NCI-H1092 (cell line): ENCODE measurements at places on chromosomes 13 and 19.
A peak's percentile ranks its signal among the peaks of the same experiment; 100 is the strongest.

GRCh38 chr13:23758798-23759527 lies 130.2 kb downstream of the MIPEP start:
- DNase-seq: no peak

GRCh38 chr19:12052091-12052496 lies 667 bp downstream of the ZNF878 start:
- no peak for DNase-seq

GRCh38 chr13:72104656-72105180 lies 237.7 kb upstream of the DACH1 start:
- DNase-seq: no peak

GRCh38 chr13:74077792-74078191 lies 56.4 kb downstream of the KLF12 start:
- no peak for DNase-seq

DNA sequence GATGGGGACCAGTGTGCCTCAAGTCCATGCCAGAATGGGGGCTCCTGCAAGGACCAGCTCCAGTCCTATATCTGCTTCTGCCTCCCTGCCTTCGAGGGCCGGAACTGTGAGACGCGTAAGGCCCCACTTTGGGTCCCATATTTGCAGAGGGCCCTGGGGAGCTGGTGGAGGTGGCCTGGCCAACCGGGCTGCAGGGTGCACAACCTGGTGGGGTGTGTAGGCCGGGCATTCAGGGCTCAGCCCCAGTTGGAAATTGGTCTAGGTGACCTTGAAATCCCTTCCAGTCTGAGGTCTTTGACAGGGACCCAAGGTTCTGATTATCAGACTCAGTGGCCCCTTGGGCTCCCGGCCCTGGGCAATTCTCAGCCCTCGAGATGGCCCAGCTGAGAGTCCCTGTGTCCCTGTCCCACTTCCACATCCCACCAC lies 8.3 kb downstream of the F7 start:
- no peak for DNase-seq

DNA sequence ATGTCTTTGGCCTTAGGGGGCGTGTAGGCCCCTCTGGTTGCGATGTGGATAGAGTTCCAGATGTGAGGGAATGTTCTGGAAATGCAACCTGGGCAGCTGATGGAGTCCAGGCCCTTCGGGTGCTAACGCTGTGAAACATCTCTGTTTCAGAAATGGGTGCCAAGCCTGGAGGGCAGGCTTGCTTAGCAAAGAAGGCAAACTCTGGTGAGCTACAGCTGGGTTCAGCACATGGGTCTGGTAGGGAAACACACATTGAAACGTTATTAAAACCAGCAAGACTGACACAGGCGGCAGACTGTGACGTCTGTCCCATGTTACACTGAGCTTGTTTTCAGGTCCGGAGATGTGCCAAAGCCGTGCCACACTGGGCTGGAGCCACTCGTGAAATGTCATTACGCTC lies 8.6 kb upstream of the CDC16 start:
- no peak for DNase-seq

GRCh38 chr13:46197299-46198048 lies 14.3 kb upstream of the LRRC63 start:
- DNase-seq: no peak

DNA sequence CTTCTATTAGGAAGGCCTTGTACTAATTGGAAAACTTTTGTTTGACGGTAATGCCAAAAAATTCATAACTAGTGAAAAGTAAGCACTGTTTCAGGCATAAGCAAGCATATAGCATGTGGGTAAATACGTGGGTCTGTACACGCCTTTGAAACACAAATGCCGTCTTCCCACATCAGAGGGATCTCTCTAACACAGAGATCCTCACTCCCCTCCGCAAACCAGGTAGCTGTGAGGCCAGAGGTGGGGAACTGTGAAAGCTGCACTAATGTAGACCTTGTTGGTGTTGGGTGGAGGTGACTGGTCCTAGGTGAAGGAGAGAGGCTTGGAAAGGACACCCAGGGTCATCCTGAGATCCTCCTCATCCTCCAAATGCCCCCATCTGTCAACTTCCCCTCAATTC lies 16.0 kb upstream of the POU2F2 start:
- DNase-seq: no peak

- DNase-seq: no peak
Measured at GRCh38 chr13:44905556-44905955, 83.7 kb downstream of the NUFIP1 start.

DNA sequence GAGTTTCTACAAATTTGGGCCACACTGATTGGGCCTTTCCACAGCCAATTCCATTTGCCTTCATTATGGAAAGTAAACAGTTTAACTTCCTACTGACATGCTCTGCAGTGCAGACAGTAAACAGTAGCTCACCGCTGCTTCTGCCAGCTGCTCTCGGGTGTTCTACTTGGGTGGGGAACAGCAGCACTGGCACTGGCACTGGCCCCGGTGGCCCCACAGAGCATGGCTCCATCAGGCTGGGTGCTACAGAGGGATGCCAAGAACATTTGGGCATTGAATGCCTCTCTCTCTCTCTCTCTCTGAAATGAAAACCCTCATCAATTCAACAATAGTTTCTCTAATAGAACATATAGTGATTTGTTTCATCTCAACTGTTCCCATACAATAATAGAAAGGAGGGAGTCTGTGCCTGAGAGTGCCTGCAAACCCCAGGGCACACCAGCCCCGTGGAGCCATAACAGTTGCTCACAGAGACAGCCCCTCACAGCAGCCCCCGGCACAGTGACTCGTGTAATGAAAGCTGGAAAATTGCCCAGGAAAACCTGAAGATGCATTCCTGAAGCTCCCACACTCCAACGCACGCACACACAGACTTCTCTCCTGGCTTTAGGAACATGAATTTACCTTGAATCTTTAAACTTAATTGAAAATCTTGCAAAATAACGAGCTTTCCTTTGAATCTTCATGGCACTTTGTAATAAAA lies 38.2 kb upstream of the GJB6 start:
- DNase-seq: no peak

GRCh38 chr13:34826432-34826831 lies 115.6 kb upstream of the NBEA start:
- DNase-seq: no peak

- DNase-seq: no peak
Measured at GRCh38 chr13:21326155-21327031, 132.7 kb downstream of the ZDHHC20 start.

GRCh38 chr13:41313659-41314197 lies 2.7 kb downstream of the NAA16 start:
- no peak for DNase-seq

DNA sequence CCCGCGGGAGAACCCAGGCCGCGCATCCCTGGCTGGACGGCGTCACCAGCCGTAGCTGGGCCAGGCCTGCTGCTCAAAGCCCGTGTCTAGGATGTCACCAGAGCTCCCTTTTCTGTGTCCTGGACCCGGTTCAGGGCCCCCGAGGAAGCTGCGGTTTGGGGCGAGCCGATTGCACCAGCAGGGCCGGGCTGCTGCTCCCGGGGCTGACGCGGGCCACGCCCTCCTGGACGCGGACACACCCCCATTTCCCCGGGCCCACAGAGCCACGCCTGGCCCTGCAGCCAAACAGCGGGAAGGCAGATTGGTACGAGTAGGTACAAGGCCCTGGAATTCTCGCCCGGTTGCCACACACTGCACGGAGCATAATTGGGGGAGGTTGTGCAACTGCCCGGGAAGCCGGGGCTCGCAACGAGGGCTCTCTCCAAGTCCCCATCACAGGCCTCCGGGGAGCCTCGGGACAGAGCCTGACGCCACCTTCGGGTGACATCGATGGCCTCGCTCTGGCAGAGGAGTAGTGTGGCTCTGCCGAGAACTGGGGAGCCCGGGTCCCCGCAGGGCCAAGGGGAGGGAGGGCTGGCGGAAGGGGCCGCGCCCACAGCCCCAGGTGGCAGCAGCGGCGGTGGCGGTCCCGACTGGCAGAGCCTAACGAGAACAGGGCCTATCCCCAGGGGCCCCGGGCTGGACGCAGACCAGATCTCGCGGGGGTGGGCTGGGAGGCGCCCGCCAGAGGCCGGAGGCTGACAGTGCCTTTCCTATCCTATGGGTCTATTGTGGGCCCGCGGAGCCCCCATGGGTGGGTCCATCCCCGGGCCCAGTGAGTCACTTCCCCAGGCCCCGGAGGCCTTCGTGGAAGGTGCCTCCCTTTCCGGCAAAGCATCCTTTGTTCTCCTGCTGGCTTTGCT lies 23.5 kb downstream of the KCTD15 start:
- no peak for DNase-seq

- DNase-seq: no peak
Measured at GRCh38 chr13:69168436-69168835, 939.2 kb upstream of the ATXN8OS start.

DNA sequence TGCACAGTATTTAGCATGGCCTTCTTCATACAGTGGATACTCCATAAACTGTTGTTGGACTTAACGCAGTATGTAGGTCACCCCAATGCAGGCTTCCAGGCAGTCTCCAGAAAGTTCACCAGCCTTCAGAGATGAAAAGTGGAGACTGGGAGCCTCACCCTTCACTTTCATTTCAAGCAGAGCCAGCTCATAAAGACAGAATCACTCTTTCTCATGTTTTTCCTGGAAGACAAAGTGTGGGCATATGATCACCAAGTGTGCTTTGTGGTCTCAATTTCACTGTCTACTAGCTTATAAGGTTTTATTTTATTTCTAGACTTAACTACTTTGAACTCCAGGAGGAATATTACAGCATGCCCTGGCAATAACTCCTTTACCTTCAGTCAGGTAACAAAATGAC lies 26.3 kb upstream of the TNFSF11 start:
- no peak for DNase-seq

DNA sequence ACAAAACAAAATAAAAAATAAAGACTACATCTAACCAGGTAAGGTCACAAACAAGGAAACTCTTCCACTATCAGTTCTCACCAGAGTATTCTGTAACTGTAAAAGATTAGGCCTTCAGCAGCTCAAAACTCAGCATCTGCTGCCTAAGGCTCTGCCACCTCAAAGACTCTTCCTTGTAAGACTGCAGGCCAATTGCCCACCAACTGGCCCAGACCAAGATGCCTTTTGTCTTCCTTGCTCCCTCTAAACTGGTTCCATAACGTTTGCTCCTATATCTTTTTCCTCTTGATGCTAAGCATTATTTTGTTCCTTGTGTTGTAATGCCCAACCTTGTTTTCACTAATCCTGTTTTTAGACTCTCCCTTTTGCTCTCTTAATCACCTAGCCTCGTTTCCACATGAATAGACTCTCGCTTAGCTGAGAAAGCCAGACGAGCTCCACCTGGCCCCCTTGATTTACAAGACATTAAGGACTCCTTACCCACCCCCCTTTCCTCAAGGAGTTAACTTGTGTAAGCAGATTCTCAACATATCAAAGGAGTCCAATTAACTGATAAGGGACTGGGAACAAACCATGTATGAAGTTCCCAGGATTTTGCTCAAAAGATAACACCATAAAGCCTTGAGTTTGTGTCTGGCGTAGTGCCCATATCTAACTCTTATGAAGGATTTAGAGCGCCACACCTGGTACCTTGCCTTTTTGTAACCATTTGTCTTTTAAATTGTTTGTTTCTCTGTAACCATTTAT lies 1.5 kb downstream of the ZNF814 start:
- no peak for DNase-seq

DNA sequence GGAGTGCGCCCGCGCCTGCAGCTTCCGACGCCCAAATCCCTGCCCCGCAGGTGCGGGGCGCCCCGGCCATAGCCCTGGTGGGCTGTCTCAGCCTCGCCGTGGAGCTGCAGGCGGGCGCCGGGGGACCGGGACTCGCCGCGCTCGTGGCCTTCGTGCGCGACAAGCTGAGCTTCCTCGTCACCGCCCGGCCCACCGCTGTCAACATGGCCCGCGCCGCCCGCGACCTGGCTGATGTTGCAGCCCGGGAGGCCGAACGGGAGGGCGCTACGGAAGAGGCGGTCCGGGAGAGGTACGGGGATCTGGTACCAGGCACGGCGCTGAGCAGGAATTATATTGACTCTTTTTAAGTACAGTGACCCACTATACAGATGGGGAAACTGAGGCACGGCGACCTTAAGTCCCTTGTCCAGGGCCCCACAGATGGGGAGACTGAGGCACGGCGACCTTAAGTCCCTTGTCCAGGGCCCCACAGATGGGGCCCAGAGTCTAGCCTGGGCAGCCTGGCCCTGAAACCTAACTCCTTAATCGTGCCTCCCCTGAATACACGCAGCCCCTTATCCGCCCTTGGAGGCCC lies 586 bp downstream of the MRI1 start:
- DNase-seq: no peak

DNA sequence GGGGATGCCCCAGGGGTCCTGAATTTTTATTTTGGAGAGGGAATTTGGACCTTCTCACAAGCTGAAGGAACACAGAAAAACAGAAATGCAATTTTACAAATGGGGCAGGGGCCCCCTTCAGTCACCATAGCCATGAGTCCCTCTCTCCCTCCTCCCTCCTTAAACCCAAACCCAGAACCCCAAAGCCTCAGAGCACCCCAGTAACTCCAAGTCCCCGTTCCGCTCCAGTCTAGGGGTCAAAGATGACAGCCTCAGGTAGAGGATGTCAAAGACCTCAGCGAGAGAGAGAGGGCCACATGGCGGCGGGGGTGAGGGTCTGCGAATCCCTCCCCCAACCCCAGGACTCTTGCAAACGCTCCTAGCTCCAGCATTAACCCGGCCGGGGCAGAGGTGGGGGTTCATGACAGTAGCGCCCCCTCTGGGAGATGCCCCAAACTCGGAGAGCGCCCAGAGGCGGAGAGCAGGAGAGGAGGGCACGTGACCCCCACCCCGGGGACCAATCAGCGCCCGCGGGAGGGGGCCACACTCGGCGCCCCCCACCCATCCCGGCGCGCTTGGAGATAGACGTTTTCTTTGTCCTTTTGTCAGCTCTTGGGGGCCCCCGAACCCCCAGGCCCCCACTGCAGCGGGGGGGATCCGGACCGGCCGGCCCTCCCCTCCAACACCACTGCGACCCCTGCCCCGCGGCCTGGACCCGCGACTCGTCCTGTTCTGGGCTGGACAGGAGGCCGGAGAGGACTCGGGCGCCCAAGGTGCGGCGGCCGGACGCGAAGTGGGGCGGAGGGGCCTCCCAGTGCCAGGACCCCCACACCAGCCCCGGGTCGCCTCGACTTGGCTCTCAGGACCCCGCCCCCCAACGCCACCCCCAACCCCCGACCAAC lies 20.8 kb upstream of the SEMA6B start:
- no peak for DNase-seq

DNA sequence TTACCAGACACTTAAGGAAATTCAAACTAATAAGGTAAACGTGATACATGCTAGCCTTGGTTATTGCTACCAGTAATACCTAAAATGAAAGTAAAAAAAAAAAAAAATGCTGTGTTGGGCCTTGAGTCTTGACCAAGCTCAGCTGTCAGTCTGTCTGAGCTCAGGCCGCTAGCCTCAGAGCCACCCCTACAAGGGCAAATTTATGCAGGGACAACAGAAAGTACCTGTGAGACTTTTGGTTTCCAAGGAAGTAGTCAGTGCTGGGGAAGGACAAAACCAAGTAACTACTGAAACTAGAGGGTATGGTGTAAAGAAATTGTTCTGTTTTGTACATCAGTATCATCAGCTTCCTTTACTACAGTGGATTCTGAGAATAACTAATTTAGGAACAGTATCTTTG lies 134.3 kb upstream of the SLITRK5 start:
- DNase-seq: no peak

GRCh38 chr19:9791552-9792205 lies 23.1 kb upstream of the ZNF846 start:
- DNase-seq: peak; percentile 86

- DNase-seq: no peak
Measured at GRCh38 chr19:3136684-3137055, 837 bp downstream of the GNA15 start.

- DNase-seq: no peak
Measured at GRCh38 chr13:92609376-92609775, 617.2 kb upstream of the GPC6 start.

GRCh38 chr13:42720113-42720857 lies 61.1 kb upstream of the FAM216B start:
- DNase-seq: no peak
